ENCODE measurements at places on chromosomes 16 and 17. TPM values are rescaled to one million over a fixed set of nuclear protein-coding genes. Genes with fewer than 3 reads are reported as not detected.

CCDC154 gene
- polyA plus RNA-seq: 8.7 TPM

EPN3 gene
- polyA plus RNA-seq: 3.9 TPM

OTOP3 gene
- not detected for polyA plus RNA-seq

CD300E gene
- 0.49 TPM for polyA plus RNA-seq

ZNF263 gene
- 54.0 TPM for polyA plus RNA-seq

NFATC2IP gene
- polyA plus RNA-seq: 70.4 TPM

ALOX12B gene
- not detected for polyA plus RNA-seq

DNA sequence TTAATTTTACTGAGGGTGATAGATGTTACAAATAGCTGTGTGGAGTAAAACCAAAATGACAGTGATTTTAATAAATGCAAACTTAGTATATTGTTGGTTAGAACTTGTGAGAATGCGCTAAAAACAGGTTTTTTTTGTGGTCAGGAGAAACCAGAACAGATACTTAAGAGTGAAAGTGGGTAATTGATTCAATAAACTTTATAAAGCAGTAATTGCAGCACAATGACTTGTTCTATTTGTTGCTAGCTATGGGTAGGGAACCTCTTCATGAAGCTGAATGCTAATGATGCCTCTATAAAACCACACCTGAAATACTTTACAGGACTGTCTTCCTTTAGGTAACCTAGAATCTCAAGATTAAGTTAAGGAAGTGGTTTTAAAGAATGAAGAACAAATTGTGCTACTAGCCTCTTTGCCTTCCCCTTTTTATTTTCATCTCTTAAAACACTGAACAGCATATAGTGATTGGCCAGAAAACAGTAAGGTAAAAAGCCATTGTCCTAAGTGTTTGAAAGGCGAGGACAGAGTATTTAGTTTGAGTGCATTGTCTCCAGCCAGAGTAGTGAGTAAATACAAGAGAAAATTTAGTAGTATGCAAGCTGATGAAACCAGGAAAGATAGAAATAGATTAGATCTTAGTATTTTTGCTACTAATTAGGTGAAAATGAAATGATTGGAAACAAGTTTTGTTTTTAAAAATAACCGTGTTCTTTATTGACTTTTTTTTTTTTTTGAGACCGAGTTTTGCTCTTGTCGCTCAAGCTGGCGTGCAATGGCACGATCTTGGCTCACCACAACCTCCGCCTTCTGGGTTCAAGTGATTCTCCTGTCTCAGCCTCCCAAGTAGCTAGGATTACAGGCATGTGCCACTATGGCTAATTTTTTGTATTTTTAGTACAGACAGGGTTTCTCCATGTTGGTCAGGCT, 6.0 kb downstream of the GGNBP2 start:
- no peak for DNase-seq

DNA sequence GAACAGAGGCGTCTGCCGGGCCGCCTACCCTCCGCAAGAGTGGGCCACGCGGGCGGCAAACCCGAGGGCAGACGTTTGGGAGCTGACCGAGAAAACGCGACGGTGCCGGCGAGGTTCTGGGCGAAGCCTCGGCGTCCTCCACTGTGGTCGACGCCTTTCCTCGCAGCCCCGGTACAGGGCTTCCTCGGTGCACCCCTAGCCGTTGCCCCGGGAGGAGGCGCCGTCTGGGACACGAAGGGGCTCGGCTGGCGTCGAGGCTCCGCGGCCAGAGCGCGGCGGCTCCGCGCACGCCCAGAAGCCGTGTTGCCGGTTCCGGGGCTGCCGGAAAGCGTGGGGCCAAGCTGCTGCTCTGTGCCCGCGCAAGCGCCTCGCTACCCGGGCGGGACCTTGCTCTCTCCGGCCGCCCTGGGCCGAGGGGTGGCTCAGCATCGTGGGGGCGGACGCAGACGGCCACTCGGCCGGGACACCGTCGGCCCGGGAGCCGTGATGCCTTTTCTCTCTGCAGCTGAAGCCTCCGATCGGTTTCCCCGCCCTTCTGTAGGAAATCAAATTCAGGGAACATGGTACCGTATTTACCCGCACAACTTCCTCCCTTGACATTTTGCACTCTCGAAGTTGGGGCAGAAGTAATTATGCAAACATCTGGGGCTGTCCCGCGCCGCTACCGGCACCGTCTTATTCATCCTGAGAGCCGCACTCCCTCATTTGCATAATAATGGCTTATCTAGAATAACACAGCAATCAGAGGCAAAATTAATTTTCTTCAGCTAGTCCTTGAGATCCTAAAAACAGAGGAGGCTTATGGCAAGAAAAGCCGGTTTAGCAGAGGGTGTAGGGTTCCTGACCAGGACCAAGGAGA, 7.3 kb upstream of the CBX8 start:
- no peak for DNase-seq

DNA sequence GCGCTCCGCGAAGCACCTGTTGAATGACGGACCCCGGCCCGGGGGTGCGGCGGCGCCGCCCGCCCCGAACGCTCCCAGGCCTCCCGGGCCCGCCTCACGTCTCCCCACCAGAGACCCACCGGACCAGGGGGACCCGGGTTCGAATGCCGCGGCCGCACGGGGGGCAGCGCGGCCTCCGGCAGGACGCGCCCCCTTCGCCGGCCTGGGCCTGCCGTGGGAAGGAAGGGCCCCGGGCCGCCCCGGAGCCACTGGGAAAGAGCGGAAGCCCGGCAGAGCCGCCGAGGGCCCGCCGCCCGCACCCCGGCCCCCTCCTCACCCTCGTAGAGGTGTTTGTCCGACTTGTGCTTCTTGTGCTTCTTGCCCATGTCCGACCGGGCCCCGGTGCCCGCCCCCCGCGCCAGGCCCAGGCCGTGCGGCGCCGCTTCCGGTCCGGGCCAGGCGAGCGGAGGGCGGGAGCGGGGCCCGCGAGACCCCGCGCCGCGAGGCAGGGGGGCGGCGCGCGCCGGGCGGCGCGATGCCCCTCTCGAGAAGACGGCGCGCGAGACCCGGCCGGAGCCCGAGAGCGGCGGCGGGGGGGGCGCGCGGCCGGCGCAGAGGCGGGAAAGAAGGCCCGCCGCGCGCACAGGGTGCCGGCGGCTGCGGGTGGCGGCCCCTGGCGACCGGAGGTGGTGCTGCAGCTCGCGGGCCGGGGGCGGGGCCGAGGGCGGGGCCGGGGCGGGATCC, at the start of gene BRD7:
Gene BRD7, minus strand, starts transcription at position 579 of the 723 bp plus-strand sequence. Its CDS starts 214 bp downstream, at position 365.
- DNase-seq: peak; percentile 69

DNA sequence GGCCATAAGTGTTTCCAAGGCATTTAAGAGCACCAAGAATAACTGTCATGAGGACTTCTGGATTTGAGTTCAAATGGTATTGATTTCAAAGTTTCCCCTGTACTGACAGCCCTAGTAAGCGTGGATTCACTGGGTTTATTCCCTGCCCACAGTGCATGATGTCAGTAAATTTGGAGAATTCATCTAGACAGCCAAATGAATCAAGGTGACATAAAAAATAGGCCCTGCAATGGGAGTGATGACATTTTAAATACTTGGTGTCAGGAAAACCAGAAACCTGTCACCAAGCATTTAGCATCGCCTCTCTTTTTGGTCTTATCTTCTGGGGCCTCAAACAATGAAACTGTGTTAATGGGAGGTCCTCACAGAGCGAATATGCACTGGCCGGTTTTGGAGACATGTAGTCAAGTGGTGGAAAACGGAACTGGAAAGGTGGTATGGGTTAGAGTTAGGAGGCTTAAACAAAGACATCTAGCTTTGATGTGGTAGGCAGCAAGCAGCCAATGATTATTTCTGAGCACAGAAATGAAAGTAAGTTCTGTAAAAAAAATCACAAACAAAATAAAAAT, 29.1 kb downstream of the COG4 start:
- DNase-seq: no peak

GRCh38 chr16:72673118-72673517, 374.8 kb downstream of the ZFHX3 start:
- DNase-seq: no peak

DNA sequence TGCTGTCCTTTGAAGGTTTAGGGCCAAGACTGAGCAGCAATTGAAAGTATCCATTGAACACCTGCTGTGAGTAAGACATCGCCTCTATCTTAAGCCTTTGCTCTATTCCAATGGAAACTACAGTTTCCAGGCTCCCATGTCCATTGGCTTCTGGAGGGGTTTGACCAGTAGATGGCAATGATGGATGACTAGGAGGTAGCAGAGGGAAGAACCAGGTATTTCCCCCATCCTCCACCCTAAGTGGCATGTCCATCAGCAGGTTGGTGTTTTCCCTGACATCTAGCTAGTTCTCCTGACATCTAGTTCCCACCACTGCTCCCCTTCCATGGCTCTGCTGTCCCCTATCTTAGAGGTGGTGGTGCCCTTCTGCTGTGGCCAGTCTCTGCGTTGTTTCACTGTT, 58.7 kb downstream of the CENPV start:
- DNase-seq: no peak

GRCh38 chr17:67613961-67614360, 103.8 kb upstream of the NOL11 start:
- DNase-seq: no peak

DNA sequence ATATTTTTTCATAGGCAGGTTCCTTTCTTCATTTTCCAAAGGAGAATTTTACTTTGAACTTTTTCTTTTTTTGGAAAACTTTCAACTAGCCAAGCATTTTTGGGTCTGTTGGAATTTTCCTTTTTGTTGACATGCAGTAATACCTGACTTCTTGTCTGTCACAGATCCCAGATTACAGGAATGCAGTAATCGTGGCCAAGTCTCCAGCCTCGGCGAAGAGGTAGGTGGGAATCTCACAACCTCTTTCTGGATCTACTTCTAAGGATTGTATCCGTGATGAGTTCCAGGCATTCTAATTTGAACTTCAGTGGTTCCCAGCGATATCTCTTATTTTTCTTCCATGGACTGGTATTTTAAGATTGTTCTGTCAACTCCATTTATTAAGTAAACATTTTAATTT, 31.7 kb downstream of the PRPSAP2 start:
- DNase-seq: no peak

DNA sequence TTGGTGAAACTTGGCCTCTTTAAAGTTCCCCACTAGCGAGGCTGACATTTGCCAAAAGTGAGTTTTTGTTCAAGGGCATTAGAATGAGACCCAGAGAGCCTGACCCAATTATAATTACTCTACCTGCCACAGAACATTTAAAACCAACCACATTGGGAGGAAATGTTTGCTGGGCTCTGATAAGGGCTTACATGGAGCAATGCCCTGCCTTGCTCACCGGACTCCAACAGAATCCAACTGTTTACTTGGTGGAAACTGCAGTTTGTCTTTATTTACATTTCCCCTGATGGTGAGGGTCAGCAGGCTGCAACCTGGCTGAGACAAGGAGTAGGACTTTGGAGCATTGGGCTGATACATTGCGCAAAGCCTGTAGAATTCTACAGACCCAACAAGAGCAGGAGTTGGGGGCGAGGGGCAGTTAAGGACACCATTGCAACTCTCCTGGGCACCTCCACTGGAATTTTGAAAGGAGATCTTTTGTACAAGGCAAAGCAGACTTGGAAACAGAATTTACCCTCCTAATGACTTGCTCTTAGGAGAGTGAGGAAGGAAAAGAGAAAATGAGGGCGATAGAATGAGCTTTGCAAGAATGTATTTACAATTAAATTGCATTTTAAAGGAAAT, 368.6 kb downstream of the SHISA9 start:
- no peak for DNase-seq

DNA sequence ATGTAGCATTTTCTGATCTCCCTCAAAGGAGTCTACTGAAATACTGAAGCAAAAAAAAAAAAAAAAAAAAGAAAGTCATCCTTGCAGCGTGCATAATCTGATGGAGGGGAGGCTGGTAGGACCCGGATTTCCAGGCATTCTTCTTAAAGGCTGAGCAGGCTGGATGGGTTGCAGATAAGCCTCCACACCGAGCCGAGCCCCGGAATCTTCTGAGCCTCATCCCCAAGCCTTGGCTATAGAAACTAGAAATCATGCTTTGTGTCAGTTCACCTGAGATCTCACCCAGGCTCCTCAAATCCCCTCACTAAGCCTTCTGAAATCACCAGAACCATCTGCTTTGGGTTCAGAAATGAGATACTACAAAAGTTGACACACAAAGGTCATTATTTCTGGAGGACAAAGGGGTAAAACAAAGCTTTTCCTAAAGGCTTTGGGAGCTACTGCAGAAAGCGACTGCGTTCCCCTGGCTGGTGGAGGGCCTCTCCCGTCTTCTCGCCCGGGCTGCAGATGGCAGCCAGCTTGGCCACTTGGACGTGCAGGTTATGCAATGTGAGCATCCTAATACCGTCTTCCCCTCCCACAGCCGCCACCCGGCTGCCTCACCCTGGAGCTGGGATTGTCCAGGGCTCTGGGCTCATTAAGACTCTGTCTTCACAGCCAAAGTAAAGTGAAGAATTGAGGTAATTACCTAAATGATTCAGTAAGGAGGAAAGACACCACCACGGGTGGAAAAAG, 4.7 kb upstream of the CACNG4 start:
- DNase-seq: peak; percentile 67

- no peak for DNase-seq
These were observed 3.6 kb downstream of the TEX2 start for GRCh38 chr17:64259426-64259825.
